ENCODE measurements at places on chromosomes 11 and 22.
A peak's percentile ranks its signal among the peaks of the same experiment; 100 is the strongest.

- DNase-seq, result no peak
These were observed 57.4 kb downstream of the CHRDL2 start for GRCh38 chr11:74673693-74674360.

DNA sequence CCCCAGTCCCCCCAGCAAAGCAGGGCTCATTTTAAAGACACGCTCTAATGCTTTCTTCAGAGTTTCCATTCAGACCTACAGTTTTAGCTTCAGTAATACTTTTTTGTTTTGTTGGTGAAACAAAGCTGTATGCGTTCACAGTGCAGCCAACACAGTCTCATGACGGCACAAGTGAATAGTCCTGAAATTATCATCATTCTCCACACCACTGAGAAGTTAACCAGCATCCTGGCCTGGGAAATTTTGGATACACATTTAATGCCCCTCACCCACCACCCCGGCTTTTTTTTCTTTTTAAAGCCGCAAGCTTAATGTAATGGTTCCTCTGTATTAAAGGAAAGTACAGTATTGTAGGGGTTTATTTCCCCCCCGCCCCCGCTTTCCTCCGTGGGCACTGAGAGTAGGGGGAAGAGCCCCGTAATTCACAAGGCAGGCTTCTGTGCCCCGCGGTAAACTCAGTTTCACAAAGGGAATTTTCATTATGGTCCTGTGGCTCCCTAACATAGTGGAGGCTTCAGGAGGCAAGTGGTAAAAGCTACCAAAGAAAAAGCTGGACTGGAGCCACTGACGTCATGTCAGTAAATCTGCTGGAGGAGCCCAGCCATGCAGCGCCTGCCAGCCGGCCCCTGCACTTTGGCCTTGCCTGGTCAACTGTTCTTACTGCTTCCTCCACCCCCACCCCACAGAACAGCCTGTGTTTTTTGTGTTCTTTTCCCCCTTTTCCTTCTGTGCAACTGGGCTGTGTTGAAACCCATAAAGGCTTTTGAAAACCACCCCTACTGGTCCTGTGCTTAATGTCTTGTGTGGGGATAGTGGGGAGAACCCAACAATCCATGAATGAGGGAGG is 18.2 kb downstream of the TEAD1 start:
- no peak for DNase-seq

GRCh38 chr22:48173061-48173772 is 1410.8 kb downstream of the TBC1D22A start:
- DNase-seq, result no peak

GRCh38 chr11:101707477-101707876 is 123.7 kb upstream of the TRPC6 start:
- DNase-seq, result no peak

GRCh38 chr22:44782363-44782963 is 30.1 kb downstream of the ARHGAP8 start:
- DNase-seq, result no peak

DNA sequence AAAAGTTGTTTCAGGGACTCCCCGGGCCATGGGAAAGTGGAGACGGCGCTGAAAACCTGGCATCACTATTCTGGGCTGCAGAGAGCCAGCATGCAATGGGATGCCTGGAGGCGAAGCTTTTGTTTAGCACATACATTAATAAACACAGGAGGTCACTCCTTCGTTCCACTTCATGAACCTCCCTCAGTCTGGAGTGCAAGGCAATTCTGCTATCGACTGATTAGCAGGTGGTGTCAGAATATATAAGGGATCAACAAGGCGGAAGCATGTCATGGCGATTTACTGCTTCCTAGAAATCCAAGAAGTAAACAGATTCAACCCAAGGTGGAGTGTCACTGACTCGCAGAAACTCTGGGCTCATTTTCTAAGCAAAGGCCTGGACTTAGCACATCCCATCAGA is 45.4 kb upstream of the MN1 start:
- no peak for DNase-seq

GRCh38 chr11:126740846-126741245 is 259.7 kb downstream of the KIRREL3 start:
- no peak for DNase-seq

DNA sequence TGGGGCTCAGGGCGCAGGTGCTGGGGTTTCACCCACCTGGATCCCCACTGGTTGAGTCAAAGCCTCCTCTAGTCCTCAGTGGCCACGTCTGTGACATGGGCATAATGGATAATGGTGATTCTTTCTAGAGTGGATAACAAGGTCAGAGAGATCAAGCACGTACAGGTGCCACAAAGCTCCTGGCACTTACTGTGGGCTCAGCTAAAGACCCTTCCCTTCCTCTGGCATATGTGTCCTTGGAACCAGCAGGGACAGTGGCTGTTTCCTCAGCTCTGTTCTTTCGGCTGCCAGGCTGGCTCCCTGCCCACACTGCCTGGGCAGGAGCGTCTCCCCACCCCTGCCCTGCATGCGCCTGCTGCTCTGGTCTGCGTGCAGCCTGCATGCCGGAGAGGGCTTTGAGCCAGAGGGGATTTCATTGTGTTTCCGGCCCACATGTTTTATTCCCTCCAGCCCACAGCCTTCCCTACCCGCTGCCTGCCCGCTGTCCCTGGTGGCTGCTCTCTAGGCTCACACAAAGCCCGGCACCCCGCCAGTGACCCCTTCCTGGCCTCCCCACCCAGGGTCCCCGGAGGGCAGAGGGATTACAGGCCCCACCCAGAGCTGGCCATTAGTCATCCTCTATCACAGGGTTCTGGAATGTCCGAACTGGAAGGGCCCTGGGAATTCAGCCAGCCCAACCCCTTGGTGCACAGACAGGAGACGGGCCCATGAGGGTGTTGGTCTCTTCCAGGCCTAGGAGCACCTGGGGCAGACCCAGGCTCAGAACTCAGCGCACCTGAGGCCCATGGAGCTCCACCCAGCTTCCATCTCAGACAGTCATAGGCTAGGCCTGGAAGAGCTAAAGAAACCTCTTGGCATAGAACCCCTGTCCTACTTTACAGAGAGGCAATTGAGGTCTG is 55.3 kb upstream of the GCAT start:
- DNase-seq, result no peak

- DNase-seq, result no peak
These were observed 12.5 kb upstream of the TP53I11 start for GRCh38 chr11:44963136-44963535.

DNA sequence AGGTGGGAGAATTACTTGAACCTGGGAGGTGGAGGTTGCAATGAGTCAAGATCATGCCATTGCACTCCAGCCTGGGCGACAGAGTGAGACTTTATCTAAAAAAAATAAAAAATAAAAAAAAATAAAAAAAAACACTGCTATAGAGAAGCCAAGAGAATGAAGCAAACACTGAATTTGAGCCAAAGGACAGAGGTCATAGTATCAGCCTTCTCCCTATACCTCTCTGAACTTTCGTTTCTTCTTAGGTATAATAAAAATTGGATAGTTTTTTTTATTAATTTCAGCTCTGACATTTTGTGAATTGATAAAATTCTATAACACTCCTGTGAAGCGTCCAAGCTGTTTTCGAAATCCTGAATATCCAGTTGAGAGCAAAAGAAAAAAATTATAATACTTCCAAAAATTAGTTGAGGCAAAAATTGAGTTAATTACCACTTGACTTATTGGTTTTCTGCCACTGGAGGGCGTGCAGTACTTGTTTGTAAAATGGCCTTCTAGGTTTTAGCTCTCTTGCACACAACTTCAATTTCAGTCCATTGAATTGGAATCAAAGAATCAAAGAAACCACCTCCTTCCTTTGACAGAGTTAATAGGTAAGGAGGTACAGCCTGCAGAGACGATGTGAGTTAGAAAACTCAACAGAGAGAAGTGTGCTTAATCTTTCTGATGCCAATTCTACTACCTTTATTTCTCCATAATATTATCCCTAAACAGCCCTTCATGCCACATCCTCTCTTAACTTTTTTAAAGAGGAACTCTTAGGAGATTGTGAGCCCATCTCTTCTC is 143.2 kb downstream of the BBOX1 start:
- peak; percentile 19 for DNase-seq

GRCh38 chr11:69437001-69437875 is 44.2 kb upstream of the LINC01488 start:
- DNase-seq, result no peak

GRCh38 chr11:36239636-36240035 is 49.6 kb downstream of the COMMD9 start:
- no peak for DNase-seq

GRCh38 chr22:22214819-22215329 is 29.7 kb upstream of the VPREB1 start:
- no peak for DNase-seq

- DNase-seq, result no peak
These were observed 8.9 kb downstream of the TTC28 start for GRCh38 chr22:28670756-28671155.

DNA sequence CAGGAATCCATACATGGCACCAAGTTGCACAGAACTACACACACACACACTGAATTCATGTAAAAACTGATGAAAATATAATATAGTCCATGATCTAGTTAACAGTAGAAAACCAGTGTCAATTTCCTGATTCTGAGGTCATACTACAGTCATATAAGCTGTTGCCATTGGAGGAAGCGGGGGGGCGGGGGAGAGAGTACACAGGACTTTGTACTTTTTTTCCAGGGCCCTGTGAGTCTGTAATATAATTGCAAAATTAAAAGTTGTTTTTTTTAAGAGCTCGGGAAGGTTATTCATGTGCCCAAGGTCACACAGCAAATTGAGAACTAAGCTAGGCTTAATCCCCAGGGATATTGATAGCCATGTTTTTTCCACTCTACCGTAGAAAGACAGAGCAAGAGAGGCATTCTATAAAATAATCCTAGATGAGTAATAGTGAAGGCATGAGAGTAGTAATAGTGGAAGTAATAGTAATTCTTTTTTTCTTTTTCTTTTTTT is 312.3 kb downstream of the MN1 start:
- DNase-seq, result no peak

GRCh38 chr11:95972060-95972459 is 48.2 kb upstream of the MTMR2 start:
- no peak for DNase-seq

GRCh38 chr11:123525511-123525918 is 95.4 kb downstream of the GRAMD1B start:
- no peak for DNase-seq

DNA sequence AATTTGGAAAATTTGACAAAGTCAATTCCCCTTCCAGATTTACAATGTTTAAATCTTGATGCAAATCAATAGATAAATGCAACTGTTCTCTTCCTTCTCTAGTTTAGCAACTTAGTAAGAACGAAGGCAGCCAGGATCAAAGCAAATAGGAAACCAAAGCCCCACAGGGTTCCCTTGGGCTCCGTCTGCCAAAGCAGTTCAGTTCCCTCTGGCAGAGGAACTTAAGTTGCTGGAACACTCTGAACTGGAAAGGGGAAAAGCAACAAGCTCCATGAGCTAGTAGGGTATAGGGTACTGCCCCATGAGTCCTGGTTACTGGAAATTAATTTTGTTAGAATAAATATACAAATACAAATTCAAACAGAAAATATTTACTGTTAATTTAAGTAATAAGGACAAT is 91.3 kb downstream of the RELT start:
- no peak for DNase-seq

DNA sequence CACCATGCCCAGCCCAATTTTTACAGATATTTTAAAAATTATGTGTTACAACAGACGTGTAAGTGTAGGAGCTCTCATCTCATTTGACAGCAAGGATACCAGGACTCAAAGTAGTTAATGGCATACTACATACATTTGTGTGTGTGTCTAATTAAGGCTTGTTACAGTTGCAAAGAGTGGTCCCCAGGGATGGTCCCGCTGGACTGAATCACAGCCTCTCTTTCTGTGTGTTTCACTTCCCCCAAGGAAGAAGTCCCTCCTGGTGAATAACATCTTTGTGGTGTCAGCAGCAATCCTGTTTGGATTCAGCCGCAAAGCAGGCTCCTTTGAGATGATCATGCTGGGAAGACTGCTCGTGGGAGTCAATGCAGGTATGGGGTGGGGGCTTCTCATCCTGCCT is 17.2 kb downstream of the SLC2A11 start:
- DNase-seq, result no peak

- DNase-seq, result no peak
These were observed 56.3 kb downstream of the BCR start for GRCh38 chr22:23236440-23237184.

GRCh38 chr22:43825651-43826050 is 13.5 kb upstream of the EFCAB6 start:
- DNase-seq, result no peak

- DNase-seq, result no peak
These were observed 25.2 kb upstream of the GCAT start for GRCh38 chr22:37782340-37783168.

DNA sequence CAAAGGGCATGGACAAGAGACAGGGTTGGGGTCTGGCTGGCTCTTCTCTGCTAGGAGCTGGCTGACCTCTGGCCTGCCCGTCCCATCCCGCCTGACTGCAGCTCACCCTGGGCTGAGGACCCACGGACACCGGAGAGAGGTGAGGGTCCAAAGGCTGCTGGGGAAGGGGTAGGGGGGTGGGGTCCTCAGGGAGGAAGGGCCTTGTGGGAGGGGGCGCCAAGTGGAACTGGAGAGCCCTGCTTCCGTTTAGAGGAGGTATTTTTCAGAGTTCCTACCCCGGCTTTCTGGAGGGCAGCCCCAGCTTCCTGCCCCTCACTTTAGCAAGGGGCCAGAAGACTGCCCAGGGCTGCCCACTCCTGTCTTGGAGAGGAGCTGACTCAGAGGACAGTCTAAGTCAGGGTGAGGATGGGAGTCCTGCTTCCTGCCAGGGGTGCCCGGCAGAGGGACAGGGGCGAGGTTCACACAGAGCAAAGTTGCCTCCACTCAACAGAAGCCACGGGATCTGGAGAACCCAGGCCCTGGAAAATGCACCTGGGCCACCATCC is 7.1 kb downstream of the LARGE2 start:
- no peak for DNase-seq

GRCh38 chr11:92087725-92088537 is 136.7 kb upstream of the FAT3 start:
- no peak for DNase-seq

DNA sequence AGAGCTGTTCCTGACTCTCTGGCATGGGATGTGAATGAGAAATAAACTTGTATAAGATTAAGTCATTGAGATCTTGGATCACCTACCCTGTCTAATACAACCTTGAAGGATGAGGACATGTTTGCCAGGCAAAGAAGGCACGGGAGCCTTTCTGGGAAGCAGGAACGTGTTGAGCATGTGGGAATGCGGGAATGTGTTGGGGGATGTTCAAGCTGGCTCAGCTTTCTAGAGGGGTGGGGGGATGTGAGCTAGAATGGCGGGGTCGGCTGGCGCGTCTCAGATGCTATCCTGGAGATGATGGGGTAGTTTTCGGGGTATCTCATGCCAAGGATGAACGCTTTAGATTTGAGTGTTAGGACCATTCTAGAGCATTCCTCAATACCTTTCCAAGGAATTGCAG is 227.1 kb downstream of the DSCAML1 start:
- DNase-seq, result no peak

All from GDM1 (cell line).